Stimulated activated CD4-positive, alpha-beta T cell treated with anti-CD3 and anti-CD28 coated beads, Interleukin-15, amount 100 ng/mL, for 1 hour (primary cell): ENCODE measurements at places on chromosomes 7 and 10.

GRCh38 chr7:102044984-102045673 is 227.7 kb downstream of the CUX1 start:
- no peak for DNase-seq

GRCh38 chr7:6198689-6199595 is 73.5 kb downstream of the CYTH3 start:
- DNase-seq, result no peak

GRCh38 chr10:64484811-64485330 is 963.7 kb downstream of the REEP3 start:
- DNase-seq, result no peak

DNA sequence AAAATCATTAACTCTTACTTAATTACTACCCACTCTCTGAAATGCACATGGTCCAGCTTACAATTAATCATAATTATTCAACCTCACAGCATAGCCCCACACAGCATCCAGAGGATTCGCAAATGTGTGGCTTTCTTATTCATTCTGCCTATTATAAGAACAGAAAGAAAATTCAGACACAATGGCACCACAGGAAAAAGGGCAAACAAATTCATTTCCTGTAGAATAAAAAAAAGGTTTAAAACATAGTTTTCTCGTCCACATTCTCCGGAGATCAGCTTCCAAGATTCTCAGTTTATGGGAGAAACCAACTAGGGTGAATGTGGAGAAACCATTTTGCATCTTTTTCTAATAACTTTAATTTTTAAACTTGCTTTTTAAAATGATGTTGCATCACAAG is 201.6 kb downstream of the PARD3 start:
- no peak for DNase-seq

DNA sequence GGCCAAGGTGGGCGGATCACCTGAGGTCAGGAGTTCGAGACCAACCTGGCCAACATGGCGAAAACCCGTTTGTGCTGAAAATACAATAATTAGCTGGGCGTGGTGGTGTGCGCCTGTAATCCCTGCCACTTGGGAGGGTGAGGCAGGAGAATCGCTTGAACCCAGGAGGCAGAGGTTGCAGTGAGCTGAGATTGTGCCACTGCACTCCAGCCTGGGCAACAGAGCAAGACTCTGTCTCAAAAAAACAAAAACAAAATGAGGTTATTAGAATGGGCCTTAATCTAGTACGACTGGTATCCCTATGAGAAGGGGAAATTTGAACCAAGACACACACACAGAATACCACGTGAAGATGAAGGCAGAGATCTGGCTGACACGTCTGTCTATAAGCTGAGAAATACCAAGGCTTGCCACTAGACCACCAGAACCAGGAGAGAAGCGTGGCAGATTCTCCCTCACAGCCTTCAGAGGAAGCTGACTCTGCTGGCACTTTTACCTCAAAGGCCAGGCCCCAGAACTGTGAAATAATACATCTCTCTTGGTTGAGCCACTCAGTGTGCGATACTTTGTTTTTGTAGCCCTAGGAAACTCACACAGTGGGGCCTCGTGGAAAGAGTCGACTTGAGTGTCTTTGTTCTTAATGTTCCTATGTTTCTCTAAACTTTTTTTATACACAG is 59.6 kb downstream of the TMEM209 start:
- DNase-seq, result no peak

DNA sequence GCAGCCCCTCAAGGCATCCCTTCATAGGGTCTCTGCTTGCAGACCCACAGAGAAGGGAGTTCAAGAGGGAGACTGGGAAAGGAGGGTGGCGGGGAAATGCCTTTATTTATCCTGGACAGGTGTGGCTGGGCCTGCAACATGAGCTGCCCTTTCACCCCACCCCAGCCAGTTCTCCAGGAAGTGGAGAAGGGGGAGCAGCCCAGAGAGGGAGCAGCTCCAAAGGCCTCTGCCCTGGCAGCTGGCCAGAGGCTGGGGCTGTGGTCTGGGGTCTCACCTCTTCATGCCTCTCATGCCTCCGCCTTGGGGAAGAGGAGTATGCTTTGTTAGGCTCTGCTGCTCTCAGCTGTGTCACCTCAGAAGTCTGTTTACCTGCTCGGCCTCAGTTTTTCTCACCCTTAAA is 3.1 kb downstream of the LDB3 start:
- no peak for DNase-seq

GRCh38 chr10:120477021-120477742 is 20.2 kb downstream of the PLPP4 start:
- no peak for DNase-seq

DNA sequence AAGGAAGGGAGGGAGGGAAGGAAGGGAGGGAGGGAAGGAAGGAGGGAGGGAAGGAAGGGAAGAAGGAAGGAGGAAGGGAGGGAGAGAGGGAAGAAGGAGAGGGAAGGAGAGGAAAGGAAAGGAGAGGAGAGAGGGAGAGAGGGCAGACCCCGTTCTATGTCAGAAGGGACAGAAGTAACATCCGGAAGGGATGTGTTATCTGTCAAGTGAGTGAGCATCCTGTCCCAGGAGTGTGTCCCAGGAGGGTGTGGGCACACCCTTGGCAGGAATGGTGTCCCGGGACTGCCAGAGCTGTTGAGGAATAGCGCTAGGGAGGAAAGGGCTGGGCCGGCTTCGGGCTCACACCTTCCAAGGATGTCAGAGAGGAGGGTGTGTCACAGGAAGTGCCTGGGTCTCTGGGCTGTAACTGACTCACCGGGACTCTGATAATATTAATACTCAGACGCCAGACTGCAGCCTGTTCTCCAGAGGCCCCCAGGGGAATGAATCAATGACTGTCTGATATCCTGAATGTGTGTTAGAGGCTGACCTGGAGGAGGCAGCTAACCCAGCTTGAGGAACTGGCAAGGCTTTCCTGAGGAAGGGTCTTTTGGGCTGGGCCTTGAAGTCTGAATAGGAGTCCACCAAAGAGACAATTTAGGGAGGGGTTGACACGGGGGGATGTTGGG is 125.6 kb upstream of the TNRC18 start:
- DNase-seq, result no peak

DNA sequence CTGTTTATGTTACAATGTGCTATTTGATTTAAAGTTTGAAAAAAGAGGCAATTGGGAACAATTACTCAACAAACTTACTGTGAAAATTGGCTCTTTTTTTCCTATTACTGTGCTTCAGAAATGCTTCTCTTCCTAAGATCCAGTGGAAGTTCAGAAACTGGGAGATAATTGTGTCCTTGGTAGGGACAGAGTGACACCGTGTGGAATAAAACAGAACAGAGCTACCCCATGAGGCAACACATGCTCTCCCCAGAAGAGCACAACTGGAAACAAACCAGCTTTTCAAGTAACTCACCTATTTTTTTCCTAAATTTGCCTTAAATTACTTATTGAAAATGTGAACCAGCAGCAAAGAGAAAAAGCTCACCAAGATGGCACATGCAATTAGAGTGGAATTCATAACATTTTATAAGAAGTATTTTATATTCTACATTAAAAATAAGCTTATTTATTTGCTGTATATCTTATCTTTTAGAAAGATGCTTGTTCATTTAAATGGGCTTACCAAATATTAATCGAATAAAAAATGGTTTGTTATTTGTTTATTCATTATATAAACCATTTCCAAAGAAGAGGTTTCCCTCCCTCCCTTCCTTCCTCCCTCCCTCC is 346.1 kb upstream of the ANKRD30A start:
- no peak for DNase-seq

DNA sequence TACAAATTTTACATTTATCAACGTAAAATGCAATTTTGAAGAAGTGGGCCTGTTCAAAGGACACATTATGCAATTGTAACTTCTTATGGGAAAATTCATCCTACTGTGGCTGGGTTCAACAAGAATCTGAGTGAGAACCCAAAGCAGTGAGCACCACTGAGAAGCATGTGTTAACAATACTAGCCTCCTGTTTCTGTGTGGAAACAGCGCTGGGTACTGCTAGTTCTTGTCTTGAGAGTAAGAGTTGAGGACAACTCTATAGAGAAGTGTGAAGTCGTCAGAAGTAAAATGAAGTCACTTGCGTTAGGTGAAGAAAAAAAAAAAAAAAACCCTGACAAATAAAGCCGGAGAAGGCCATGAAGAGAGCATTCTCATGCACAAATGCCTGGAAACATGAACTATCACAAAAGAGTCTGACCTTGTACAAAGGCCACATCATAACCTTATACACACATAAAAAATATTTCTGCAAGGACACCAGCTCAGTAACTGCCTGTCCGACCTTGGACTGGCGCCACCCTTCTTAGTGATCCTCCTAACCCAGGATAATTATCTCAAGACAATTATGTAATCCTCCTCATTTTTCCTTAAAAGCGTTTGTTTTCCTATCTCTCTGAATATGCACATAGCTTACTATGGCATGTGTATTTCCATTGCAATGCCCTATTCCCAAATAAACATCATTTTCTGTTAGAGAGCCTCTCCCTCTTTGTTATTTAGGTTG is 554.9 kb downstream of the HTR7 start:
- no peak for DNase-seq

DNA sequence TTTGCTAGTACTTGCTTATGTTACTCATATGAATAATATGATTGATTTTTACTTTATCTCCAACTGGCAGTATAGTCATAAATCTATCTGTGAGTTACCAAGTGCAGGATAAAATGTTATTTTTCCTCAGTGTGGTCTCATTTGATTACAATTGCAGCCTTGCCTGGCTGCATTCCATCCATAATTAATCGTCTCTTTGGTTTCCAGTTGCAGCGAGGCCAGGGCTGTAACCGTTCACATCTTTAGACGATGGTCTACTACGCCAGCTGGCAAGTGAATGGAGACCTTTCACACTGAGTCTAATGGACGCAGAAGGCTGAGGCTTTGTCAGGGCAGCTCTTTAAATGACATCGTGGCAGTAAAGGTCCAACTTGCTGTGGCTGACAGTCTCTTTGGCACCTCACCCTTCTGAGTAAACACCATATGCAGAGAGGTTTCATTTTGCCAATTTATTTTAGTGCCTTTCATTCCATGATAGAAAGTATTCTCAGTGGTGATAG is 84.0 kb downstream of the ARL4A start:
- no peak for DNase-seq

- DNase-seq, result no peak
Observed at GRCh38 chr10:51759896-51760534, 60.6 kb upstream of the CSTF2T start.

- no peak for DNase-seq
Observed at GRCh38 chr7:17097668-17098297, 200.7 kb upstream of the AHR start.

DNA sequence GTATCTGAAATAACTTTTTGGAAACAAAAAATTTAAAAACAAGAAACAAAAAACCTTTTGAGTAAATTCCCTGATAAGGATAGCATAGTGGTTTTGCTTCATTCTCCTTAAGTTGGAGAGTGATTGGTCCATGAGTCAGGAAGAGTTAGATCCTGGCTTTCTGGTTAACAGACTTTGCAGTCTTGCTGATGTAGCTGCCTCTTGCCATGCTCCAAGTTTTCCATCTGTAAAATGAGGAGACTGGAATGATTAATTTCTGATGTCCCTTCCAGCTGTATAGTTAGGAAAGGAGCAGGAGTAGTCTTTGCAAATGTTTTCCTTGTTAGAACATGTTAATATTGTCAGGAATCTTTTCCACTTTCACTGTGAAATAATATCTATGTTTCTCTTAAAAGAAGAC is 266.6 kb downstream of the DNAJB9 start:
- DNase-seq, result no peak

GRCh38 chr7:25031432-25031831 is 51.5 kb upstream of the OSBPL3 start:
- DNase-seq, result no peak

DNA sequence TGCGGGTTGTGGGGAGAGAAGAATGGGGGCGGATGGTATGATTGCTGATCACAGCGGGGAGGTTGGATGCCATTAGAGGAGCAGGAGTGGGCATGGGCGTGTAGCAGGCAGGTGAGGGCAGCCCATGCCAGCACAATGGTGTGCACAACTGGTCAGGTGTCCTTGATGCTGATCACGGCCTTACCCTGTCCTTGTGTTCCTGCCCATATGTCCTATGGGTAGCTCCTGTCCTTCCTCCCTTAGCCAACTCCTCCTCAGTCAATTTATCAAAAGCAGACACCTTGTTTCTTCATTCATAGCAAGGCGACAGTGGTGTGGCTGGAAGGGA is 30.7 kb downstream of the WDR86 start:
- no peak for DNase-seq

DNA sequence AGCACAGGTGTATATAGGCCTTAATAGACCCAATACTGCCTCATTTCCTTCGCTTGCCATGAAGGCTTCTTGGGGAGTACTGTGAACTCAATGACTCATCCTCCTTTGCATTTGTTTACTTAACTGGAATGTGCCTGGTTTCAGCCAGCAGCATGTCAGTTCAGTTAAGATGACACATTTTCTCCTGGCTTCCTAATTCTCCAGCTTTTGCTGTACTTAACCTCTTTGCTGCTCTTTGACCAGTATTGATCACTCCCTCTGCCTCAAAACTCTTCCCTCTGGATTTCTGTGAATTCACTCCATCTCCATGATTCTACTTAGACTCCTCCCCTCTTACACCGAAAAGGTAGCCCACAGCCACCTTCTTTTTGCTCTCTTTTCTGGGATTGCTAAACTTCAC is 135.7 kb downstream of the MAGI2 start:
- DNase-seq, result no peak

DNA sequence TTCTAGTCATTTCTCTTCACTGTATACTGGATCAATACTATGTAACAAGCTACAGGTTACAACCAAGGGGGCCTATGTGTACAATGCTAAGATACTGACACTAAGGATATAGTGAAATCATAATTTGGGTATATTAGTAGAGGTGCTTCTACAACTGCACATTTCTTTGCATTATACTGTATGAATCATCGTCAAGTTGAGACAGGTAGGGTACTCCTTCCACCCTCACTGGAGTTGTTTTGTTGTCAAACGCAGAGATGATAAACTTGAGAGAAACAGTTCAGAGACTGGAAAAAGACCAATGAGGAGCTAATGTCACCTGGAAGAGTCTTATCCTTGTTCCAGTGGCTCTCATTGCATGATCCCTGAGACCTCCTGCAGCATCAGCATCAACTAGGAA is 208.2 kb upstream of the PRPS1L1 start:
- DNase-seq, result no peak

- DNase-seq, result no peak
Observed at GRCh38 chr7:133530682-133531081, 277.8 kb downstream of the EXOC4 start.

DNA sequence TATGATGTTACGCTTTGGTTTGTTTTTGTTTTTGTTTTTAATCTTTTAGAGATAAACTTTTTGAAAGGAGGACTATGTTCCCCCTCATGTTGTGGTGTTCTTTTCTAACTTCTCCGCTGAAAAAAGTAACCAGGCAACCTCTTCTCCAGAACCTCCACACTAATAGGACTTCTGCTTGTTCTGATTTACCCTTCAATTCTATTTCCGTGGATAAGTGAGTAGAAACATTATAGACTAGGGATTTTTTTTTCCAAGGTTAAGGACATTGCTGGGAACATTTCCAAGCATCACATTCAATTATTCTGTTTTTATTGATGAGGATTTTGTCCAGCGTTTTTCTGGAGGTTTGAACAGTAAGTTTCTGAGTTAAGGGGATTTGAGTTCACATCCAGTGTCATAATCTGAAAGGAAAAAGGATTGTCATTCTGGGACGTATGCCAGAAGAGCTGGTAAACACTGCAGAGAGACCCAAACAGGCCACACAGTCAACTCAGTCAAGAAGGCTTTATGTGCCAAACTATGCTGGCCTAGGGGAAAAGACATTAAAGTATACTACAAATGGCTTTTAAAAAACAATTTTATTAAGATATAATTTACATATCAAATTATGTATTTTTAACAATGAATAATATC is 28.3 kb upstream of the RALA start:
- no peak for DNase-seq
